ENCODE measurements at places on chromosomes 6 and 20.

- DNase-seq, result no peak
Measured at GRCh38 chr6:3987053-3987452, 91.9 kb downstream of the FAM217A start.

DNA sequence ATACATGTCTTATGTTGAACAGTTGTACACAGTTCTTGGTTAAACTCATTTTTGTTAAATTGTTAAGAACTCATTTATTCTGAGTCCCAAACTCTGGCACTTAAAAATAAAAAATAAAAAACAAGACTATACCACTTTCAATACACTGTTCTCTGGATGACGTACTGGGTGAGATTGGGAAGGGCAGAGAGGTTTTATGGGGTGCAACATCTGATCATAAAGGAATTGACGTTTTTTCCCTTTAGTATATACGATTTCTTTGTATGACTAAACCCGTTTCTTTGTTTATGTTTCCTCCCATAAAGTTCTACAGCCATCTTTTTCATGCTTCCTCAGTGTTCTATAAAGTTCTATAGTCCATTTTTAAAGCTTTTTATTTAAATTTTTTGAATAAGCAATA lies 69.1 kb downstream of the TRMT11 start:
- DNase-seq, result no peak

DNA sequence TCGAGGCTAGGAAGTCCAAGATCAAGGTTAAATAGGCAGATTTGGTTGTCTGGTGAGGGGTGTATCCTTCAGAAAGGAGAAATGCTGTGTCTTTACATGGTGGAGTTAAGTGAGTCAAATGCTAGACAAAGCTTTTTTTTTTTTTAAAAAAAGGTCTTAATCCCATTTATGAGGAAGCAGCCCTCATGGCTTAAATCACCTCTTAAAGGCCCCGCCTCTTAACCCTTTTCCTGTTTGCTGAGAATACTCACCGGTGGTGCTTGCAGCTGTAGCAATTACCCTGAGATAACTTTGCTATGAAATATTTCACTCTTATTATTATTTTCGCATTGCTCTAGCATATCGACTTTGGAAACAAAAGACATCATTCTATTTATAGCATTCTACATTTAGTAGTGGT lies 30.8 kb downstream of the FBXO30 start:
- no peak for DNase-seq

GRCh38 chr6:44855562-44856411 lies 468.3 kb downstream of the CDC5L start:
- DNase-seq, result no peak

- no peak for DNase-seq
Measured at GRCh38 chr6:147468634-147469033, 39.9 kb upstream of the SAMD5 start.

DNA sequence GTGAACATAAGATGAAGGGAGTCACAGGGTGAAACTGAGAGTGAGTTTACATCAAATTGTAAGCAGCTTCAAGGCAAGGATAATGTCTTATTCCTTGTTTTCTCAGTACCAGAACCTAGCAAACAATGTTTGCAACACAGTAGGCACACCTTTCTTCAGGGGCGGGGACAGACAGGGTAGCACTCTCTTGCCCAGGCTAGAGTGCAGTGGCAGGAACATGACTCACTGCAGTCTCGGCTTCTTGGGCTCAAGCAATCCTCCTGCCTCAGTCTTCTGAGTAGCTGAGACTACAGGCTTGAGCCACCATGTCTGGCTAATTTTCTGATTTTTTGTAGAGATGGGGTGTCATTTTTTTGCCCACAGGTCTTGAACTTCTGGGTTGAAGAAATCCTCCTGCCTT lies 299.8 kb downstream of the CD83 start:
- no peak for DNase-seq

DNA sequence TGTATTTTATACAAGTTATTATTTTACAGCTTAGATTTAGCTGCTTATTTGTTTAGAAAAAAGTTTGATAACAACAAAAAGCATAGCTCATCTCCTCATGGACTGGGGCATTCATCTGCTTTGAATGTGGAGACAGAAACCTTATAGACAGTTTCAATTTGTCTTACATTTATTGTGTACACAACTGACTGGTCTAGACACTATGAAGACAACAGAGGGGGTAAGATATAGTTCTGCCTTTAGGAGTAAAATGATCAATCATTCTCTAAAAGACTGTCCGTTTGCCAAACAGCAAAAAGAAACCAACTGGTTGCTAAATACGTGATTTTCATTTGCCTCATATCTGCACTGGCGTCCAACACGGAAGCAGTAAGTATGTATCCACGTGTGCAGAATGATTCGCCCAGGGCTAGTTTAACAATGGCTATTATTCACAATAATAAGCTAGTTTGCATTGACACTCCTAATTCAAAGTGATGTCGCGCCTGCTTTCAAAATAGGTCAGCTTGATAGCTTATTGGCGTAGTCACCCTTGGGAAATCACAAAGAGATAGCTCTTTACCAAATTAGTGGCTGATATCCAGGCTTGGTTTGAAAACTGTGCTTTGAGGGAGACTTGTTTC lies 153.6 kb downstream of the BMP2 start:
- DNase-seq, result no peak

- no peak for DNase-seq
Measured at GRCh38 chr20:36579996-36580545, 6.7 kb downstream of the TGIF2 start.

- DNase-seq, result no peak
Measured at GRCh38 chr6:109389650-109390274, 7.5 kb upstream of the CD164 start.

DNA sequence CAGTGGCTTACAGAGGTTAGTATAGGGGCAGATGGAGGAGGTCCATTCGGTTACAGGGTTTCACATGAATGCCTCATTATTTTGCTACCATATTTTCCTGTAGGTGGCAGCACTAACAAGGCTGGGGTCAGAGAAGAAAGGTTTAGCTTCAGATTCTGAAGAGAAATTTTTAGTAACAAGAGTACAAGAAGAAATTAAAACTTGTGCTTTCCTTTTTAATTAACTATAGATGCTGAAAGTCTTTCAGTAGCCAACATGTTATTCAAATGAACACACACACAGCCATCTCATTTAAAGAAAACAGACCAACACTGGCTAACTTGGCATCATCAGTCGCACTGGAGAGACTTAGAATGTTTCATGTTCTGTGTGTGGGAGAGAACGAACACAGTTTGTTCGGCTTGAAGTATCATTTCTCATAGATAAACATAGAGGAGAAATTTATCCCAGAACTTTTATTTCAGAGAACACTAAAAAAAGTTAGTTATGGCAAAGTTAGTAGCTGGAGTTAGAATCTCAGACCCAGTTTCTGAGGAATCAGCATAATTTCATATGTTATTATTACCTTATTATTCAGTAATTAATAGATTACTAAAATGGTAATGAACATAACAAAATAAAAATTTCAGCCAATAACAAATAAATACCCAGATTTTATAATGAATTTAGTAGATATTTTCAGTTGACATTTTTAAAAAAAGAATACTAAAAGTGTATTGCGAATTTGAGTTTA lies 314.0 kb upstream of the RSPO3 start:
- DNase-seq, result no peak

- no peak for DNase-seq
Measured at GRCh38 chr20:53154540-53154939, 182.4 kb downstream of the TSHZ2 start.

- DNase-seq, result no peak
Measured at GRCh38 chr6:680666-681340, 12.1 kb downstream of the EXOC2 start.

GRCh38 chr20:37600486-37600885 lies 72.8 kb upstream of the BLCAP start:
- DNase-seq, result no peak

- DNase-seq, result no peak
Measured at GRCh38 chr6:70152786-70153185, 150.1 kb downstream of the COL9A1 start.

DNA sequence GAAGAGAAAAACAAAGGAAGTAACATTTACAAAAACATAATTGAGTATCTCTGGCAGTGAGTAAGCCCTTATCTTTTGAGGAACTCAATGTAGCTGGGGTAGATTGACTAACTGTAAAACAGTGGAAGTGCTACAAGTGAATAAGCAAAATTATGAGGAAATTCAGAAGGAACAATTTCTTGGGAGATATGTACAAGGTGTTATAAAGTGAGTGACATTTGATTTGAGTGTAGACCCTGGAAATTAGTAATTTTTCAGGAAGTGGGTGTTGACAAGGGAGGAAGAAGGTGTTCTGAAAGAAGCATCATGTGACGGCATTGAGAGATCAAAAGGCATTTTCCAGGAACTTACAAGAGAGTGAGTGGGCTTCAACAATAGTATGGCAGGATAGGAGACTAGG lies 22.2 kb downstream of the XRN2 start:
- no peak for DNase-seq

- no peak for DNase-seq
Measured at GRCh38 chr20:25248786-25249172, 894 bp downstream of the PYGB start.

DNA sequence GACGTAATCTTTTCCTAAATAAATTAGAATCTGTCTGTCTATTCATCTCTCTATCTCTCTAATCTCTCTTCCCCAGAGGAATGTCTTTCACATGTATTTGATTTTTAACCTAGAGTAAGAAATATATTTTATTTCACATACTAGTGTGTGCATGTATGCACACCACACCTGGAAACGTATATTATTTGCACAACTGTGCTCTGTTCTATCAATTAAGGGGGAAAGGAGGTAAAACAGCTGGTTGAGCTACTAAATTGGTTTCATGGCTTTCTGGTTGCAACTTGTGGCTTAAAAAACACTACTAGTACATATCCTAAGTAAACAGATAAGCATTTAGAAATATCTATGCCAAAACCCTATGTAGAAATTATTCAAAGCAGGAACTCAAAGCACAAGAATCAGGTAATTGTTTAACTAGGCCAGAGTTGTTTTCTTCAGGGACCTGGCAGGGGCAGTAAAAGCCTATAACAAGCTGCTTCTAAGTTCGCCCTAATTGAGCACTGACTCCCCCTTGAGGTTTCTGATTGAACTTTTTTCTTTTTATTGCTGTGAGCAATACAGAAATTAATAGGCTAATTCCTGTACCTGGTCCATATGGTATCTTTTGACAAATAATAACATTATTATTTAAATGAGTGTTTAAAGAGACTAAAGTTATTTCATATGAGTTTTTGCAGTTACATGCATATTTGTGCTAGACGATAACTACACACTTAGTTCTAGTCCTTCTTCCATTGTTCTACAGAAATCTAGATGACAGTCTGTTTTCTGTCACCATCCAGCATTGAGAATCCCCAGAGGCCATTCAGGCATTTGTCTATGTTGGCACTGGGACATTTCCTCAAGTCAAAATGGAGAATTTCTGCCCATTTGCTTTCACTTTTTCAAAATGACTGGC lies 88.6 kb downstream of the MCHR2 start:
- no peak for DNase-seq

GRCh38 chr6:99590728-99591672 lies 15.6 kb upstream of the PRDM13 start:
- DNase-seq, result no peak

- no peak for DNase-seq
Measured at GRCh38 chr6:73566954-73567591, 46.2 kb upstream of the EEF1A1 start.

All from stimulated activated CD8-positive, alpha-beta memory T cell treated with anti-CD3 and anti-CD28 coated beads, Interleukin-15, amount 100 ng/mL, for 1 hour (primary cell).